AG08396 (cell line): ENCODE measurements at places on chromosomes 5 and 9.

- DNase-seq: no peak
Observed at GRCh38 chr5:96680759-96681470, 18.7 kb downstream of the CAST start.

DNA sequence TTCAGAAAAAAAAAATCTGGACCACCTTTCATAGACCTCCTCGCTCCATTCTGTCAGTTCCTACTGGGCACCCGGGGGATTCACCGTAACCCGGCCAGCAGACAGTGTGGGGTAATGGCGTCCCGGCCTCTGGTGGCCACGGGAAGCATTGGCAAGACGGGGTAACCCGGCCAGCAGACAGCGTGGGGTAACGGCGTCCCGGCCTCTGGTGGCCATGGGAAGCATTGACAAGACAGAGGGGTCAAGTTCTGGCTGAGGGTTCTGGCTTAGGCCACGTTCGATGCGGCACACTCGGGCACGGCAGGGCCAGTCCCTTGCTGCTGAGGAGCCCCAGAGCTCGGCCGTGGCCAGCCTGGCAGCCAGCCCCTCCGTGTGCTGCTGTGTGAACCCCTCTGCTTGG, 116.2 kb upstream of the RAPGEF1 start:
- no peak for DNase-seq

DNA sequence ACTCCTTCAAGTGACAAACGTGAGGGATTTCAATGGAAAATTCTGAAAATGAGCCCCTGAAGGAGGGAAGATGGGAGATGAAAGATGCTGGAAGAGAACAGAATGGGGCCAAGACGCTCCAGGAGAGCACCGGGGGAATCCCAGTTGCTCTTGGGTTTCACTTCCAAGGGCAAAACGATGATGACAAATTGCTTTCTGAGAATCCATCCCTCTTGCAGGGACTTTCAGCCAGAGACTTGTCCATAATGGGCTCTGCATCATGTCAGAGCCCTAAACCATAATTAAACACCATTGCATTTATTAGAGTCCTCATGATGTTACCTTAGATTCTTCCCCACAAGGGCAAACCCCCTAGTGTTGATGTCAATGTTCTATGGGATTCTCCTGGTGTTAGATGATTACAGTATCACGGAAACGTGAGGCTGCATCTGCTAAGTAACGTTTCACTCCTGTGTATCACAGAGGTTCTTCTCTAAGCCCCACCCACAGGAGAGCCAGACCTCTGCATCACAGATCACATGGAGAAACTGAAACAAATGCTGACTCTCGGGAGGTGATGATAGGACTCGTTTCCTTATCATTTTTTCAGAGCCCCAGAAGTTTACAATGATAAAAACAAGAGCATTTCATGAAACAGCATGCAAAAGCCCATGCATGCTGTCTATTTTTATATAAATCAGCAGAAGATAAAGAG, 114.4 kb downstream of the TENT4A start:
- DNase-seq: no peak

GRCh38 chr9:33498387-33498786, 24.7 kb upstream of the NOL6 start:
- no peak for DNase-seq

- peak; percentile 63 for DNase-seq
Observed at GRCh38 chr9:36597412-36598178, 24.9 kb downstream of the MELK start.

DNA sequence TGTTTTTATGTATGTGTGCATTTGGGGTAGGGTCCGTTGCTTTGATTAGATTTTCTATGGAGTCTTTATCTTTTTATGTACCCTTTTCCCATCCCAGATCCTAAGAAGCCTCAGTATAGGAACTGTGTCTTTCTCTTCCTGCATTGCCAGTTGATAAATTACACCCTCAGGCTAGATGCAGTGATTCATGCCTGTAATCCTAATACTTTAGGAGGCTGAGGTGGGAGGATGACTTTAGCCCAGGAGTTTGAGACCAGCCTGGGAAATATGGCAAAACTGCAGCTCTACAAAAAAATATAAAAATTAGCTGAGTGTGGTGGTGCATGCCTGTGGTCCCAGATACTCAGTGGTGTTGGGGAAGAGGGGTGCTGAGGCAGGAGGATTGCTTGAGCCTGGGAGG, 40.2 kb downstream of the NLN start:
- DNase-seq: no peak

GRCh38 chr5:5289537-5289936, 132.9 kb upstream of the ICE1 start:
- DNase-seq: no peak

DNA sequence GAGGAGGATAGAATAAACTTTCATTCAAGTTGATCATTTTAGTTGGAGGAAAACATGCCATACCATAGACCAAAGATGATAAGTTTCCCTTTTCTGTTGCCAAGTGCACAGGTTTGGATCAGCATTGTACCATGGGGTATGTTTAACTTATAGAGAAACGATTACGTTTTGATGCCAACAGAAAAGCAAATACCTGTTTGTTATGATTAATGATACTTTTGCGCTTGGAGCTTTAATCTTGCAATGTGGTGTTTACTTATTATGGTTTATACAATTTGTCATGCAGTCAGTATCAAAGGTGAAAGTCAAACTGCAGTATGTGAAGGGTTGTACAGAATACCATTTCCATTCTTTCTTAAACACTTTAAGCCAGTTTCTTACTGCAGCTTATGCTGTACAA, 13.2 kb upstream of the ARHGEF28 start:
- DNase-seq: no peak

- no peak for DNase-seq
Observed at GRCh38 chr5:74311961-74312360, 328.6 kb downstream of the ENC1 start.

DNA sequence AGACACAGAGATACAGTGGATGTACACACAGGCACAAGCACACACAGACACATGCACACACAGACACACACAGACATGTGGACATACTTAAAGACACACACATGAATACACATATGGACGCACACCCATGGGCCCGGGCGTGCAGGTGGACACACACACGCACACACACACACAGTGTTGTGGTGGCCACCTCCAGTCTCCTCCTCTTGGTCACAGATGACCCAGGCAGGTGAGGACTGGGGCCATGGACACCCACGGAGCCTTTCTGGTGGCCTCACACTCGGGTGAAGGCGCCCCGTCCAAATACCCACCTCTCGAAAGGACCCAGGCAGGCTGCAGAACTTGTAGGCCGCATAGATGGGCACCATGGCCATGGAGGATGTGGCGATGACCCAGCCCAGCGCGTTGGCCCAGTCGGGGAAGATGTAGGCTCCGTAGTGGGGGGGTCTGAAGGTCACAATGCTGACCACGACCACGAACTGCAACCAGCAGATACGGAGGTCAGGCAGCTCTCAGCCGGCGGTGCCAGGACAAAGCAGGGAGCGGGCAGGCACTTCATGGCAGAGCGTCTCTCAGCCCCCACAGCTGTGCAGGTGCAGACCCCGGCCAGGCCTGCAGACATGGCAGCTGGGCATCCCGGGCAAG, 42.5 kb downstream of the SLC6A3 start:
- no peak for DNase-seq

DNA sequence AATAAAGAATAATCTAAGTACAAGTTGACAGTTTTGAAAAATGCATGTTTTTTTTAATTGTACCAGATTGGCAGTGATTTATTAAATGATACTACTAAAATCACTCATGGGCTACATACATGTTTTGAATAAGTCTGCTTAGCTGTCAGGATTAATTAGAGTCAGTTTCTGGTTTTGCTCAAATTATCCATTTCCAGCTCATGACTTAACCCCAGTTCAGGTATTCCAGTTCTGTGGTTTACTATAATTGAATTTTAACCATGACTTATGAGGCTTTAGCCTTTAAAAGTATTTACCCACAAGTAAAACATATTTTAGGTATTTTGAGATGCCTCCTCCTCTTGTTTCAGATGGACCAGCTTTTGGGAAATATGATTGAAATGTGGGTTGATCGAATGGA, 17.8 kb upstream of the LRRC70 start:
- no peak for DNase-seq

DNA sequence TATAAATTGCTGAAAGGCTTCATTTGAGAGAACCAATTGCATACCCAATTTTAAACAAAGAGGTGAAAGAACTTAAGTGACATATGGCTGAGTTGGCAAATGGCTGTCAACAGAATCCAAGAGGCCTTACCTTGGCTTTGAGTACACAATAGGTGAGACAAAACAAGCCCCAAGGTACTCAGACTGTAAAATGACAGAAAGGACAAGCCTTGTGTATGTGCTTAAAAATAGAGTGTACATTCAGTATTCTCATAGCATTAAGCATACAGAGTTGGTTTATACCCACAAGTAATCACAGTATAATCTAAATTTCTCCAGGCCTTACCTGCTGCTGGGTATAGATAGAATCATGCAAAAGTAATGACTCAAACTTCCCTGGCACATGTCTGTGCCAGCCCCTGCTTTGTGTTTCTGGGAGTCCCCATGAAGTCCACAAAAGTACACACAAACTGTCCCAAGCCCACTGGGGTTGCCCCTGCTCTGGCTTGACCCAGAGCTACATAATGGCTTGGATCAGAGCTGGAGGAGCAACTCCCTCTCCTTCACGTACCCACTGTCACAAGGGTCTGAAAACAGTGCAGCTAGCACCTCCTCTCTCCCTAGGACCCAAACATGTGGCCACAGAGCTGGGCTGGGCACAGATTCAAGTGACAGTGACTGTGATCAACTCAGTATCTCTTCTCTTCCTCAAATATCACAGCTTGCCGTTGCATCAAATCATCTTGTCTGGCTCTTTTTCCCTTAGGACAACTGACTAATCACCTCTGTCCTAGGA, 250.8 kb downstream of the ENC1 start:
- DNase-seq: no peak

DNA sequence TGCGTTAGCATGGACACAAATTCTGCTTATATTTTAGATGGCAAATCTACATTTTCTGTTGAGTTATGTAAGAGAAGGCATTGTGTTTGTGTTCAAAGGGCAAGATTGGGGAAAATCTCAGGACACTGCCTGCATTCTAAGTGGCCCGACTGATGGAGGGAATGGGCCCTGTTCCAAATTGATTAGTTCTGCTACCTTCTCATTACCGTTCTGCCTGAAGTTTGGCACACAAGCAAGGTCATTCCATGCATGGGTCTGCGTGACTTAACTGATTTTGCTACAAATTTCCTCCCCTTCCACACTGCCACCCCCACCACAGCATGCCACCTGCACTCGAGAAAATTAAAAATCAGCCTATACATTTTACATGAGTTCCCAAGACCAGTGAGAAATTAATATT, 409.9 kb downstream of the BRINP1 start:
- DNase-seq: no peak

GRCh38 chr9:92965061-92965758, 17.9 kb downstream of the FGD3 start:
- no peak for DNase-seq

- no peak for DNase-seq
Observed at GRCh38 chr5:61788548-61788947, 456.5 kb downstream of the ZSWIM6 start.

GRCh38 chr9:132090771-132091170, 11.1 kb upstream of the MED27 start:
- DNase-seq: no peak

DNA sequence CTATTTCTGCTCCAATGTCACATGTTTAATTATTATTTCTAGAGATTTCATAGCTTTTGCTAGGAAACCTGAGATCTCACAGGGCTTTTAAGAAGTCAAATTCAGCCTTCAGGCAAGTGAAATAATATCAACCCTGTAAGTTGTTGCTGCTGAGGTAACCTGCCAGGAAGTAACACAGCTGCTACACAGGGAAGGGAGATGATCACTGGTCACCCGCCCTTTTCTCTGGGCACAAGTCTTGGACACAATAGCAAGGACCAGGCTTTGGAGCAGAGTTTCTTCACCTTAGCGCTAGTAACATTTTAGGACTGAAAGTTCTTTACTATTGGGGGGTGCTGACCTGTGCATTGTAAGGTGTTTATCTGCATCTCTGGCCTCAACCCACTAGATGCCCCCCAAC, 50.1 kb downstream of the PTTG1 start:
- DNase-seq: no peak

- DNase-seq: no peak
Observed at GRCh38 chr5:127294829-127295228, 4.2 kb downstream of the MEGF10 start.

DNA sequence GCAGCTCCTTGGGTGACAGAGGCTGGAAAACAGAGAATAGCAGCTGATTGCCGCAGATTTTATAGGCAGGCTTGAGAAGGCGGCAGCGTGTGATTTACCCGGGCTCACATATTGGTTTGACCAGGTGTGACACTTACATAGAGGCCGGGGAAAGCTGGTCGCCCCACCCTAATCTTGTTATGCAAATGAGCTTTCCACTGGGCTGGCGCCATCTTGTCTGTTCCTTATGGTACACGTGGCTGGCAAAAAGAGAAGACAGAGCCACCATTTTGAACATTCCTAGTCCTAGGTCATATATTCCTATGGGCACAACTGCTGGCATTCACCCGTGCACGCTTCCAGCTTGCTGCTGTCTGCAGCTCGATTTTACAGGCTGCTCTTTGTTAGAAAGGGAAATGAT, 11.3 kb upstream of the SPZ1 start:
- no peak for DNase-seq

GRCh38 chr5:14399054-14399692, 182.4 kb upstream of the OTULINL start:
- peak; percentile 29 for DNase-seq

DNA sequence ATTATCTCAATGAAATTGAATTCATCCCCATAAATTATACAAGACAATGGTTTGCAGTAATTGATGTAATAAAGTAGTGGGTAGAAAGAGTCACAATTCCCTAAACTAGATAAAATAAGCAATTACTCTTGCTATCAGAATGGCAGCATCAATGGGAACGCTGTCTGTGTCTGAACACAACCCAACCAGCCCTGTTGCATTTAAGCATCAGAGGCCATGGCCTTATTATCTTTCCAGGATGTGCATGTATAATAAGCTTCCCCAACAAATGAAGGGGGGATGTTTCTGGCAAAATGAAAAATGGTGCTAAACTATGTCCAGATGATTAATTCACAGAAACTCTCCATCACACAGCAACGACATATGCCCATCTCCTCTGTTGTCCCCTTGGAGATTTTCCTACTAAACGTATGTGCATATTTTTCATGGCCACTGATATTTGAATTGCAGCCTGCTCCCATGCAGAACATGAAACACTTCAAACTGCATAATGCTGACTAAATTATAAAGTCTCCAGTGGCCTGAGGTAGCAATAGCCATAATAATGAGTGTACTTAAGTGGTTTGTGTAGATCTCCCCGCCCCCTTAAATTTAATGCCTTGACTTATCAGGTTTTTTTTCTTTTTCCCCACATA, 306.9 kb upstream of the ADAMTS16 start:
- no peak for DNase-seq
